T-helper 2 cell (primary cell): ENCODE measurements at places on chromosomes 12 and 14.

DNA sequence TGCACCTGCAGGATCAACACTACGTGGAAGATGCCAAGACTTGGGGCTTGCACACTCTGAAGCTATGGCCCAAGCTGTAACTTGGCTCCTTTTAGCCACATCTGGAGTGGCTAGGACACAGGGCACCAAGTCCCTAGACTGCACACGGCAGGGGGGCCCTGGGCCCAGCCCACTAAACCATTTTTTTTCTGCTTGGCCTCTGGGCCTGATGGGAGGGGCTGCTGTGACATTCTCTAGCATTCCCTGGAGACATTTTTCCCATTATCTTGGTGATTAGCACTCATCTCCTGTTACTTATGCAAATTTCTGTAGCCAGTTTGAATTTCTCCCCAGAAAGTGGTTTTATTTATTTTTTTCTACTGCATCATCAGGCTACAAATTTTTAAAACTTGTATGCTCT lies 1080.7 kb downstream of the LRFN5 start:
- DNase-seq: no peak

DNA sequence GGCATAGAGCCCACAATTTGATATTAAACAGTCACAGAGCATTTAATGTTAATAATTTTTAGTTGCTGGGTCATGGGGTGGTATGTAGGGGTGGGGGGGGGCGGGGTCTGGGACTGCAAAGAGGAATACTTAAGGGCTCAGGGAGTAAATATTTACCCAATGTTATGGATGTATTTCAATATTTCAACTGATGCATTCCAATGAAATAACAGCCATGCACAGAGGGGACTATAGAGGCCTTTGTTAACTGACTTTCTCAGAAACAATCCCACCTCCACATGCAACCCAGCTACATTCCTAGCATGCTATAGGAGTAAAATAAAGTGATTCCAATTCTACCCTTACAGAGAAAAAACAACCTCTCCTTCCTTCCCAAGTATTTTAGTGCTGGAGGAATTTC lies 7.9 kb upstream of the BBS10 start:
- DNase-seq: no peak

DNA sequence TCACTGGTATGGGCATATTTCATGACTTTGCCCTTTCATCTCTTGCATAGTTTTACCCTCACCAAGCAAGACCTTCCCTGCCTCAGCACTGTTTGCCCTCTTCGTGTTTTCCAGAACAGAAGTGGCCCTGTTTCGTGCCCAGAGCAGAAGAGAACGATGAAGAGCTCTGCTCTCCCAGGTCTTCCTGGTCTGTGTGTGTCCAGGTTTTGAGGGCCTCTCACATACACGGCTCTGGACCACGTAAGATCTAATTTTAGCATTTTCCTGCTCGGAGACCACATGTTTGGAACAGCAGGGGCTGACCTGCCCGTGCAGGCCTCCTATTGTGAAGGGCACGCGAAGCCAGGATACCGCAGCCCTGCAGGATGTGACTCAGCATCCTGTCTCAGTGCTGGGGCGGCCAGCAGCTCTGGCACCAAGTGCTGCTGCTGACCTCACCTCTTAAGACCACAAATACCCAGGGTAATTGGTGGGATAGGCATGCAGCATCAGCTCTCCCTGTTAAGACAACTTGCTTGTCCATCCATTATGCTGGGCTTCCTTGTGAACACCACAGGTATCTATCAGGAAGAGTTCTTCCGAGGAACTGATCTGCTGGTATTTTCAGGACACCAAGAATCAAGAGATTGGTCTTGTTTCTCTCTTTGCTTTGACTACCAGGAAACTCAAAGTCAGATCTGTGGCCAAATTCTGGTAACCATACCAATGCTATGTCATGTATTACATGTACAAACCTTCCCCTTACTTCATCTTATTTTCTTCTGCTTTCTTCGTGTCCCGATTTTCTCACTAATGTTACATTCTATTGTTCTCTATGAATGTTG lies 19.0 kb downstream of the SSH1 start:
- DNase-seq: peak; percentile 65

GRCh38 chr12:114319422-114319821 lies 86.5 kb downstream of the TBX5 start:
- no peak for DNase-seq

- DNase-seq: peak; percentile 13
Measured at GRCh38 chr14:91835197-91835919, 32.0 kb downstream of the TC2N start.

DNA sequence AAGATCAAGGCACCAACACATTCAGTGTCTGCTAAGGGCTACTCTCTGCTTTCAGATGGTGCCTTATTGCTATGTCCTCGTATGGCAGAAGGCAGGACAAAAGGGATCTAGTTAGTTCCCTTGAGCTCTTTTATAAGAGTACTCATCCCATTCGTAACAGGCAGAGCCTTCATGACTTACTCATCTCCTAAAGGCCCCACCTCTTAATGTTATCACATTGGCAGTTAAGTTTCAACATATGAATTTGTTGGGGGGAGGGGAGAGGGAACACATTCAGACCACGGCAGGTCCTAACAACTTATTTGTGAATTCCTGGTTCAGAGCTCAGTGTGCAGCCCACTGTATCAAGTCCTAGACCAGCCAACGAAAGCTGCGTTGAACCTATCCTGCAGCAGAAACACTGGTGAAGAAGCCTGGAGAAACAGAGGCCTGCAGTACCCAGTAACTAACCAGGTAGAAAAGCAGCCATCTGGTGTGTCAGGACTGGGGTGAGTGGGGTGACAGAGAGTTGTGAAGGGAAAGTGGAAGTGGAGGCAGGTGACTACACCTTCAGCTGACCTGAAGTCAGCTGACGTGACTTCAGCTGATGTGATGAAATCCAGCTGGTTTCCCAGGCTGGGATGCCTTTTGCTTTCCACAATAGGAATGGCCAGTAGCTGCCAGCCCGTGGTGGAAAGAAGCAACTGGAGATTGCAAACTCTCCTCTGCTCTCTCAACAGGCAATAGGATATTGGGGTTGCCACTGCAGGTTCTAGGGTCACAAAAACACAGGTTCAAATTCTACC lies 101.6 kb upstream of the PLXNC1 start:
- DNase-seq: no peak

- no peak for DNase-seq
Measured at GRCh38 chr14:106848330-106849121, 1322.1 kb downstream of the TMEM121 start.

GRCh38 chr14:44279357-44279756 lies 227.7 kb downstream of the FSCB start:
- no peak for DNase-seq

DNA sequence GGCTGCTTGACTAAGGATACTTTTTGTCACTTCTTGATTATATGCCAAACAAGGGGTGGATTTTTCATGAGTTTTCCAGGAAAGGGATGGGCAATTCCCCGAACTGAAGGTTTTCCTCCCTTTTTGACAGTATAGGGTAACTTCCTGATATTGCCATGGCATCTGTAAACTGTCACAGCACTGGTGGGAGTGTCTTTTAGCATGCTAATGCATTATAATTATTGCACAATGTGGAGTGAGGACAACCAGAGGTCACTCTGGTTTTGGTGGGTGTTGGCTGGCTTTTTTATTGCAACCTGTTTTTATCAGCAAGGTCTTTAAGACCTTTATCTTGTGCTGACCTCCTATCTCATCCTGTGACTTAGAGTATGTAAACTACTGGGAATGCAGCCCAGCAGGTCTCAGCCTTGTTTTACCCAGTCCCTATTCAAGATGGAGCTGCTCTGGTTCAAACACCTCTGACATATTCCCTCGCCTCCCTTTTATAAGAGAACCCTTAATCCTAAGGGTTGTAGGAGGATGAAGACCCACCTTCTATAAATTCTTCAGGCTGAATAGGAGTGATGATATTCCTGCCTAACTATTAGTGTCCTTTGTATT lies 471.2 kb downstream of the ATP23 start:
- DNase-seq: no peak

GRCh38 chr12:123032736-123033391 lies 52.4 kb downstream of the ARL6IP4 start:
- DNase-seq: no peak

DNA sequence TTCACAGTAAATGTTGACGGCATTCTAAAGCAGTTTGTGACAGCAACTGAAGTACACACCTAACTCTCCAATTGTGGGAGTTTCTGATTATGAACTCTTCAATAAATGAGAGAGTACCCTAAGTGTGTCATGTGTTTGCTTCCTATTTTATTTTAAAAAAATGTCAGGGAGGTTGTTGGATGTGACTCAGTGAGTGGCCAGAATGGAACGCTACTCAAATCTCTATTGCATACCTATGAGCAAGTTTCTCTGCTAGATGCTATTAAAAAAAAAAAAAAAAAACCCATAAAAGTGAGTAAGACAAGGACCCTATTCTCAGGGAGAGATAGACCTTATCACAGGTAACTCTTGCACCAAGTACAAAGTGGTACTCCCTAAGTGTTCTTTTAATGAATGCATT lies 256.6 kb downstream of the BTG1 start:
- no peak for DNase-seq

DNA sequence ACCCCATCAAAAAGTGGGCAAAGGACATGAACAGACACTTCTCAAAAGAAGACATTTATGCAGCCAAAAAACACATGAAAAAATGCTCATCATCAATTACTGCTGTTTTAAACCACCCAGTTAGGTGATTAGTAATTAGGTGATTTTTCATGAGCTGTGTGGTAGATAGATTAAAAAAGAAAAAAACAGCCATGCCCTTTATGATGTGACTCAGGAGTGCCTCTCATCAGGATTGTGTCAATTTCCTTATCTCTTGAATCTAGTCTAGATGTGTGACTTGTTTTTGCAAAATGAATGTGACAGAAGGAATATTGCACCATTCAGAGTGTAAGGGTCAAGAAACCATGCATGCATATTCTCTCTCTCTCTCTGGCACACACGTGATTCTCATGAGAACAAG lies 5.7 kb downstream of the OR10A7 start:
- no peak for DNase-seq

DNA sequence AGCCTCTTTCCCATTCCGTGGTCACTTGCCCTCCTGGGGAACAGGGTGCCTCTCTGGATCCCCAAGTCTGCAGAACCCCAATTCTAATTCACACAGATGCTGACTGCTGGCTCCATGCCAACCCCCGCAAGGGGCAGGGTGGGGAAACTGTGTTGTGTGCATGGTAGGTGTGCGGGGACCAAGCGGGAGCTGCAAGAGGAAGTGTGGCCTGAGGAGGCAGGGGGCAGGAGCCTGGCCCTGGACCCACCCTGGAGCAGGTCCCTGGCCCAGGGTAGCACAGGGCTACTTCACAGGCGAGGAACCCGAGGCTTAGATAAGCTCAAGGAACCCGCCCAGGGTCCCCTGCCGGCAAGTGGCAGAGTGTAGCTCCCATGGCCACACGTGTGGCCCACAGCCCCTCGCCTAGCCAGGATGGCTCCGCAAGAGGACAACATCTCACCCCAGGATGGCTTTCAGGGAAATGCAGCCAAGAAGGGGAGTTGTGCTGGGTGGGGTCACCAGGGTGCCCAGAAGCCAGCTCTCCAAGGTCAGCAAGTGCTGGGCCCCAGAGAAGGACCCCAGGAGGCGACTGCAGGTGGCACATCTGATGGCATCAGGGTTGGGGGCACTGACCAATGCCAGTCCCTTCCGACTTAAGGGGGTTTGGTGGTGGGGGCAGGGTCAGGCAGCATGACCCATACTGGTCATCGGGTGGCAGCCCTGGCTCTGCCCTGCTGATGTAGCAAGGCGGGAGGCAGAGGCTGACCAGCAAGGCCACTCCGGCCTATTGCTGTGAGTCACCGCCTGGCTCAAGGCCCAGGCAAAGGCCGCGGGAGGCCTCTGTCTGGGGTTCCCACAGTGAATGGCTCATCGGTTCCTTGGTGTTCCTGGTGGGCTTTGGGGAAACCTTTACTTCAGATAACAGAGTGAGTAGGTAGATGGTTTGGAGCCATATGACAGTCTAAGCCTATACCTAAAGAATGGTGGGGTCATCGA lies 37.3 kb upstream of the EML1 start:
- DNase-seq: no peak

DNA sequence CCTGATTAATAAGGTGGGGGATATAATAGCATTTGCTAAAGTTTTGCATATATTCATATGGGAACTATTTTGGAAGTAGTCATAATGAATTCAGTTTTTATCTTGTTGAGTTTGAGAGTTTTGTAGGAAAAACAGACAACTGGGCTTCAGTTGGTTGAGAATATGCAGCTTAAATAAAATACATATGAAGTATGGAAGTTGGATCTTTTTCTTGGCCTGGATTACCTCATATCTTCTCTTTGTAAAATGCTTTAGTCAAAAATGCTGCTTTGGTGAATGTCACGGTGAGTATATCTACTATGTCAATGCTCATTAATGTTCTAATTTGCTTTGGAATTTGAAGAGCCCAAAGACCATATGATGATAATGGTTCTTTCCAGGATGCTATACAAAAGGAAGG lies 552.2 kb upstream of the LMO3 start:
- no peak for DNase-seq

GRCh38 chr12:59787610-59788009 lies 191.8 kb downstream of the SLC16A7 start:
- no peak for DNase-seq

DNA sequence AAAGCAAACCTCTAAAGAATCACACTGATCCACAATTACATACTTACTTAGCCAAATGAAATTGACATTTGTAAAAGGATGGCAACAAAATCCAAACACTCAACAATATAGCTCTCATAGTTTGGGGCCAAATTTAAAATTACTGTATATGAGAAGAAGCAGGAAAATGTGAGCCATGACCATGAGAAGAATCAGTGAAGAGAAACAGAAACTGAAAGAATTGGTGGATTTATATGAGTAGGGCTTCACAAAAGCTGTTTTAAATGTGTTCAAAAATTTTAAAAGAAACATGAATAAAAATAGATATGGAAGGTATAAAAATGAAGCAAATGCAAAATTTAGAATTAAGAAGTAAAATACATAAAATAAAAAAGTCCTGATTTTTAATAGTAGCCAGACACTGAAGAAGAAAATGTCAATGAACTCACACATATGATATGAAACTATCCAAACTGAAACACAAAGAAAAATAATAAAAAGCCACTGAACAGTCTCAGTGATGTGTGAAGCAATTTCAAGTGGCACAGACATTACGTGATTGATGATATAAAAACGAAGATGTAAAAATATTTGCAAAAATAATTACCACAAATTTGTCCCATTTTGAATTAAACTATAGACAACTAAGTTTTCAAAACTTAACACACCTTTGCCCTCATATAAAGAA lies 87.9 kb upstream of the MDGA2 start:
- DNase-seq: no peak

DNA sequence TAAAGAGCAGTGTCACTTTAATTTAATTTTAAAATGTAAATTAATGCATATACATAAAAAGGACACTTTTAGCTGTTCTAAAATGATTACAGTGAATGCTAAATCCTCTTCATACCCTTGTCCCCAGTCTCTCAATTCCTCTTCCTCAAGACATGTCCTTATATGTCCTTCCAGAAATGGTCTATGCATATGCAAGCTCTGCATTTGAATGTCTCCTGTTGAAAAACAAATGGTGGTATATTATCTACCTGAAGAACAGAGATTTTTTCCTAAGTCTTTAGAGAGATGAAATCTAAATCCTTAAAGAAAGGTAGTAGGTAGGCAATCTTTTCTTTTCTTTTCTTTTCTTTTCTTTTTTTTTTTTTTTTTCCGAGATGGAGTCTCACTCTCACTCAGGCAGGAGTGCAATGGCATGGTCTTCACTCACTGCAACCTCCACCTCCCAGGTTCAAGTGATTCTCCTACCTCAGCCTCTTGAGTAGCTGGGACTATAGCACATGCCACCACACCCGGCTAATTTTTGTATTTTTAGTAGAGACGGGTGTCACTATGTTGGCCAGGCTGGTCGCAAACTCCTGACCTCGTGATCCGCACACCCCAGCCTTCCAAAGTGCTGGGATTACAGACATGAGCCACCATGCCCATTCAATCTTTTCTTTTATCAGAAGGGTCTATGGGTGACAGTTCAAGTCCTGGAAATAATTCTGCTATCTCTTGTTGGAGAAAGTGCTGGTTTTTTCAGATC lies 180.5 kb downstream of the PRKCH start:
- DNase-seq: no peak
